ENCODE measurements at places on chromosomes 16 and 17. TPM values are rescaled to one million over a fixed set of nuclear protein-coding genes. Genes with fewer than 3 reads are reported as not detected.

DNA sequence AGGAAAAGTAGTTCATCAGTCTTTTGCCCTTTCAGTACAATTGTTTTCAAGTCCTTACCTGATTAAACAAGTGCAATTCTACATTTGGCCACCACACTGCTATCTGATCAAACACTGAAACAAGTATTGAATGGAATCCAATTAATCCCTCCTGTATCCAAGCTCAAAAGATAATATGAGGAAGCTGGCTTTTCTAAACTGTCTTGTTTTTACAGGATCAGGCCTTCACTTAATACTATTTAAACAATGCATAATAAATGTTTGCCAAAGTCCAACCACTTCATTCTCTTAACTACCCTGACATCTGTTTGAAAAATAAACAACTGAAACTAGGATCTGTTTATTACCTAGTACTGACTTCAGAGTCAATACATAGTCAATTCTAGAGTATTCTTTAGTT is 131.6 kb downstream of the MRTFB start:
- no peaks in the 10 kb centered on the region for H3K36me3 ChIP-seq
- no peak overlapping the region for H3K4me3 ChIP-seq
- peak; percentile 19 for DNase-seq
- H3K4me1 ChIP-seq: peaks cover 5% of the 10 kb centered on the region
- H3K27ac ChIP-seq: peak overlapping the region; percentile 50

DNA sequence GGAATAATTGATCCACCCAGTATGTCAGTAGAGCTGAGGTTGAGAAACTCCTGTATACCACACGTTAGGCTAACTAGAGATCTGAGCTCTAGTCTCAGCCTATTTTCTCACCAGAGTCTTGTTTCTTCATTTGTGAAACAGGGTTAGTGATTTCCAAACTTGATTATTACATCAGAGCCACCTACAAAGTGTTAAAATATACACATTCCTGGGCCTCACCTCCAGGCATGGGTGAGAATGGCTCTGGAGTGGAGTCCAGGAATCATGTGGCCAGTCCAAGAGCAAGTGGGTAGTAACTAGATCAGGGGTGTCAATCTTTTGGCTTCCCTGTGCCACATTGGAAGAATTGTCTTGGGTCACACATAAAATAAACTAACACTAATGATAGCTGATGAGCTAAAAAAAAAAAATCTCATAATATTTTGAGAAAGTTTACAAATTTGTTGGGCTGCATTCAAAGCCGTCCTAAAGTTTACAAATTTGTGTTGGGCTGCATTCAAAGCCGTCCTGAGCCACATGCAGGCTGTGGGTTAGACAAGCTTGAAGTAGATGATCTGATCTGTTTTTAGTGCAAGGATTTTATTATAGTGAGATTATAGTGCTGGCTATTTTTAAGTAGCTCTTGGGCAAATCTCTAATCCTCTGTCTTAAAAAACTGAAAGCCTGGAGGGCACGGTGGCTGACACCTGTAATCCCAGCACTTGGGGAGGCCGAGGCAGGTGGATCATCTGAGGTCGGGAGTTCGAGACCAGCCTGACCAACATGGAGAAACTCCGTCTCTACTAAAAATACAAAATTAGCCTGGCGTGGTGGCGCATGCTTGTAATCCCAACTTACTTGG is 20.4 kb downstream of the PRCD start:
- no peaks in the 10 kb centered on the region for H3K4me1 ChIP-seq
- H3K36me3 ChIP-seq: no peaks in the 10 kb centered on the region
- no peak overlapping the region for H3K4me3 ChIP-seq
- H3K27me3 ChIP-seq: no peaks in the 10 kb centered on the region
- no peak for DNase-seq

DNA sequence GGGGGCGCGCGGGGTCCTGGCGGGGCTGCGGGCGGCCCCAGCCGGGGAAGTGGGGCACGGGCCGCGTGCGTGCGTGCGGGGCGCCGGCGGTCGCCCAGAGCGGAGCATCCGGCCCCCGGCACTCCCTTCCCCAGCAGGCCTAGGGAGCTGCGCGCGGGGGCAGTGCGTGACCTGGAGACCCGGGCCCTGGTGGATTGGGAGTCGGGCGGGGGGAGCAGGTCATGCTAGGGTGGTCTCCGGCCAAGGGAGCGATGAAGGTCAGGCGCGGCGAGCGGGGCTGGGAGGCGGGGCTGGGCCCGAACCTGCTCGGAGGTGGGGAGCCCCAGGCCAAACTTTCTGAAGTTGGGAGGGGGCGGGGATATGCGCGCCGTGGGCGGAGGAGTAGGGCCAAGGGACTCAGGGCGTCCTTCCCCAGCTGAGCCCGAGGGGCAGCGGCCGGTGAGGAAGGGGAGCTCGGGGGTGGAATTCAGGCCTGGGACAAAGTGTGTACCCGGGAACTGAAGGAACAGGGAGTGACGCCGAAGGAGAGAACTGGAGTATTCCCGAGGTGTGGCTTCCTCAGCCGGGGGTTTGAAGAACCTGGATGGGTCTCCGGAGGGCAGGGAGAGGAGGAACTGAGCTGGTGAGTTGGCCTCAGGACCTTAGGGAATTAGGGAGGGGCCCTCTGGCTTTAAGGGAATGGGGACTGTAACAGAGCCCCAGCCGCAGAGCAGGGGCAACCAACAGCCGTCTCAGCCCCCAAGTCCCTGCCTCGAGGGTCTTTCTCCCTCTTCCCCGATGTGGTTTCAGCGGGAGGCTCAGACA is 589 bp downstream of the XYLT2 start:
- no peaks in the 10 kb centered on the region for H3K27me3 ChIP-seq
- H3K4me3 ChIP-seq: peak overlapping the region; percentile 71
- H3K4me1 ChIP-seq: peaks cover 6% of the 10 kb centered on the region
- no peaks in the 10 kb centered on the region for H3K36me3 ChIP-seq
- peak; percentile 38 for DNase-seq

DNA sequence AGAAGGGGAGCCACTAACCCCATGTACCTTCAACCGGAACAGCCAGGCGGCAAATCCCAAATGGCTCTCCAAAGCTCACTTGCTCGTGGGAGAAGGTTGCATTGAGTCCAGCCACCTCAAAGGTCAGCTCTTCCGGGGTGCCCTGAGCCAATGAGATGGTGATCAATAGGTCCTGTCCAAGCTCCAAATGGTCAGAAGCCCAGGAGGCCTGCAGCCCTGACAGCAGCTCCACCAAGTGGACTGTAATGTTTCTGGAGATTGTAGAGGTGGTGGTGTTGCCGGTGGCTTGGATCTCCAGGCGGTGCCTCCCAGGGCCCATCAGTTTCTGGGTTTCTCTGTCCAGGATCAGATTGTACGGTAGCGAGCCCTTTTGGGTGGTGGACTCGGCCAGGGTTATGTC is 39.9 kb upstream of the BCO1 start:
- H3K27me3 ChIP-seq: no peaks in the 10 kb centered on the region
- no peak overlapping the region for H3K4me3 ChIP-seq
- DNase-seq: no peak
- no peak overlapping the region for H3K27ac ChIP-seq
- H3K36me3 ChIP-seq: no peaks in the 10 kb centered on the region

DNA sequence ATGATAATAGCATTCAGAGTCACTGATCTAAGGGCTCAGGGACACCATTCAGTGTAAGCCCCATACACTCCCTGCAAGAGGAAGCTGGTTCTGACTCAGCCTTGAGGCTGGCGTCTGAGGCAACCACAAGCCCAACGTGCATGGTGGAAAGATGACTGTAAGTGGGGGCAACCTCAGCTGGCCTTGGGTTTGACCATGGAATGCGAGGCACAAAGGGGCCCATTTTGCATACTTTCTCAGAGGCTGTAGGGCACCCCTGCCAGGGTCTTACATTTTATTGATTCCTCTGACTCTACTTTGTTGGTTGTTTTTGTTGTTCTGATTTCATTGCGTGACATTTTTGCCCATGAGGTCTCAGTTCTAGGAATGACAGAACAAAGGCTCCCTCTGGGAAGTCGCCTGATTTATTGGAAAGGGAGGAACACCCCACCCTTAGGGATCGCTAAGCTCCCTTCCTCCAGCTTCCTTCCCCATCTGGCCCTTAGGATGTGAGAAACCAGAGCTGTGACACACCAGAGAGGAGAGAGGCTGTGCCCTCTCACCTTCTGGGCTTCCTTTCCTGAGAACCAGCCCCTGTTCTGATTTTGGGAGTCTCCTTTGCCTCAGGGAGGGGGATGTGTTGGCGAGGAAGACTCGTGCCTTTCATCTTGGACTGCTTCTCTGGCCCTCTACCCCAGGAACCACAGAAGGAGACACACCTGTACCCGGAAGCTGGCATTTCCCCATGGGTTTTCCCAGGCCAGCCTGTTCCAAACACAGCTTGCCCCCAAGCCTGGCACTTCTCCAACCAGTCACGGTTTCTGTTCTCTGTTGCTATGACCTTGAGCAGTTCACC is 5.6 kb upstream of the CIITA start:
- no peaks in the 10 kb centered on the region for H3K27me3 ChIP-seq
- no peak overlapping the region for H3K27ac ChIP-seq
- peak; percentile 57 for DNase-seq
- H3K4me3 ChIP-seq: no peak overlapping the region
- no peaks in the 10 kb centered on the region for H3K36me3 ChIP-seq

DNA sequence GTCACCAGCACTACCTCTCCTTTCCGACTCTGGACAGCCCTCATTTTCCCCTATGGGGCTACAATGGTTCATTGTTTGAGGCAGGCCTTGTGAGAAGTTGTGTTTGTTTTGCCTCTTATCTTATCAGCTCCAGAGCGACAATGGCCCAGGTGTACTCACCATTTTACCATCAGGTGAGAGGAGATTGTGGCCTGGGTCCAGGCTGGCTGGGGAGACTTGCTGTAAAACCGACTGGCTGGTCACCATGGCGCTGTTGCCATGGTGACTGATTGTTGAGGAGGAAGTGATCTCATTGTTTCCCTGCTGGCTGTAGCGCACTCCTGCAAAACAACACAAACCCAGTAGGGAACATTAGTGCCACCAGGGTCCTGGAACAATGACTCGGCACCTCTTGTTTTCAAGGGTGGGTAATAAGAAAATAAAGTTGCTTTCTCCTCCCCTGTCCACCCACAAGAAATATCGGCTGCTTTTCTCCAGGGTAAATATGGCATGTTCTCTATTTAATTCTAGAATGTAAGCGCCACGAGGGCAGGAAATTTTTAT is 34.4 kb downstream of the HNF1B start:
- peak; percentile 85 for DNase-seq
- H3K27me3 ChIP-seq: no peaks in the 10 kb centered on the region
- H3K27ac ChIP-seq: no peak overlapping the region
- H3K4me1 ChIP-seq: peaks cover 2% of the 10 kb centered on the region
- H3K4me3 ChIP-seq: no peak overlapping the region
- no peaks in the 10 kb centered on the region for H3K36me3 ChIP-seq

CCDC40 gene
- 19.7 TPM for total RNA-seq

GRCh38 chr16:2079311-2079800 is 31.6 kb downstream of the TSC2 start:
- peaks cover 19% of the 10 kb centered on the region for H3K36me3 ChIP-seq
- no peak overlapping the region for H3K27ac ChIP-seq
- DNase-seq: no peak
- H3K27me3 ChIP-seq: no peaks in the 10 kb centered on the region
- peaks cover 14% of the 10 kb centered on the region for H3K4me1 ChIP-seq

RAB26 gene
- 5.1 TPM for total RNA-seq

DNA sequence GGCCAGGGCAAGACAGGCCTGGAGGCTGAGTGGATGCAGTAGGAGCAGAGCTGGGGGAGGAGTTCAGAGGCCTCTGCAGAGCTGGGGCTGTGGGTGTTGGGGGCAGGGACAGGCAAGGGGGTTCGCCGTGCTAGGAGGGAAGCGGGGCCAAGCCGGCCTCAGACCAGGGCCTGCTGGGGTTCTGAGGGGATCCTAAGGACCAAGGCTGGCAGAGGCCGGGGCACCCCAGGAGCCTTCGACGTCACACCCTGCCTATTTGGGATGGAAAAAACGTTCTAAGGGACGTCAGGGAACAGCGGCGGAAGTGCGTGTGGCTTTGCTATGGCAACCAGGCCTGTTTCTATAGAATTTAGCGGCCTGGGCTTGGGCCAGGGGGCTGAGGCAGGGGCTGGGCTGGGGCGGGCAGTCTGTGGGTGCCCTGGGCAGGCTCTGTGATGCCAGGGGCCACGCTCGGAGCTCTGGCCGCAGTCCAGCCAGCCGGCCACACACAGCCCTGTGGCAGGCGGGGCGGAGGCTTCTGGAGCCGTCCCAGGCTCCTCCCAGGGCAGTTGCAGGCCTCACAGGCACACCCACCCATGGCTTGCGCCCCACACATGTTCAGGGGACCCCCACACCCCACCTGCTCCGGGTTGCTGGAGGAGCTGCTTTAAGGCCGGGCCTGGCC is 3.7 kb downstream of the TRAF7 start:
- H3K27me3 ChIP-seq: no peaks in the 10 kb centered on the region
- H3K27ac ChIP-seq: no peak overlapping the region
- no peaks in the 10 kb centered on the region for H3K36me3 ChIP-seq
- DNase-seq: no peak
- peaks cover 21% of the 10 kb centered on the region for H3K4me1 ChIP-seq

Measured in prostate gland (tissue), 2 donors.